ENCODE measurements at places on chromosomes 5 and 9. TPM values are rescaled to one million over a fixed set of nuclear protein-coding genes. Genes with fewer than 3 reads are reported as not detected.

DNA sequence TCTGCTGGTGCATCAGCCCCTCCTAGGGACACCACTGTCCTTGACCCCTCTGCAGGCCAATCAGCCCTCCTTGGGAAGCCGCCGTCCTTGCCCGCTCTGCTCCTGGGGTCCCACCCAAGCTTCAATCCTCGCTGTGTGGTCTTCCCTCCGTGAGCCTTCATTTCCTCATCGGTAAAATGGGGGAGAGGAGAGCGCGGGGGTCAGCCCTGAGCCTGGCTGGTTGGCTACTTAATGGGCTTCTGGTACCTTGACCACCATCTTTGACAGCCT, 12.7 kb upstream of the SLC2A6 start:
- peak; percentile 49 for DNase-seq

DNA sequence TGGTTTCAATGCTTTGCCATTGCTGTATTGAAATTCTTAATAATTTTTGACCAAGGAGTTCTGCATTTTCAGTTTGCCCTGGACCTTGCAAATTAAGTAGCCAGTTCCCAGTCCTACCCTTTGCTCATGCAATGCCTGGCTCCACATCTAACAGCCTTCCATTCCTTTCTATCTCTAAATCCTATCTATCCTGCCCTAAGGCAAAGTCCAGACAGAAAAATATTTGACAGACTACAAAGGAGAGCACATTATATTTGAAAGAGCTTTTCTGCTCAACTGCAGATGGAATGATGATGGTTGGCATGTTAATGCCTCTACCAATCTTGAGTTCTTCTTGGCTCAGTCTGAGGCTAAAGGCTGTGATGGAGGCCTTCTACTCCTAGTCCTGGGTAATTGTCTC, 15.5 kb downstream of the SLC22A4 start:
- no peak for DNase-seq

DNA sequence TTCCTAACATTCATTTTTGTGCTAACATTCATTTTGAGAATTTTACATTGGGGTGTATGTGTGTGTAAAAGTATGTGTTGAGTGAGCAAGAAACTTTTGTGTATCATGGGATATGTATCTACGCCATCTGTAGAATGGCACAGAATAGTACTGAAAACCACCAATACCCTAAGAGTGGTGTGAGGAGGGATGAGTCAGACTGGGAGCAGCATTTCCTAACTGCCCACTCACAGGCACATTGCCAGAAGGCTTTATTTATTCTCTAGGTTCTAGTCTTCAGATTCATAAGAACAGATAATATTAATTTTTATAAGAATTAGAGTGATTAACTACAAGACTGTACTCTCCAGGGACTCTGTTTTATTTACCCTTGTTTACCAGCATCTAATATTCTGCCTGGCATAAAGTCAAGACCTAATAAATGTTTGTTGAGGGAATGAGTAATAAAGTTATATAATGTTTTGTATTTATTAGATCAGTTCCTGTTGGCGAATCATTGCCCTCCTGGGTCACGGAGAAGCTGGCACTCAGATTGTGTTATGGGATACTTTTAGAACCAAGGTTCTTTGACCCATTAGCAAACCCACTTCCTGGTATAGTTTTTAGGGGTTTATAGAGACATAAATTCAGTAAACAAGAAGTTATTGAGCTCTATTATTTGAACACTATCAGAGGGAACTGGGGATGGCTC, 159.1 kb upstream of the PPP2R2B start:
- no peak for DNase-seq

LCN1 gene
- total RNA-seq = not detected

DNA sequence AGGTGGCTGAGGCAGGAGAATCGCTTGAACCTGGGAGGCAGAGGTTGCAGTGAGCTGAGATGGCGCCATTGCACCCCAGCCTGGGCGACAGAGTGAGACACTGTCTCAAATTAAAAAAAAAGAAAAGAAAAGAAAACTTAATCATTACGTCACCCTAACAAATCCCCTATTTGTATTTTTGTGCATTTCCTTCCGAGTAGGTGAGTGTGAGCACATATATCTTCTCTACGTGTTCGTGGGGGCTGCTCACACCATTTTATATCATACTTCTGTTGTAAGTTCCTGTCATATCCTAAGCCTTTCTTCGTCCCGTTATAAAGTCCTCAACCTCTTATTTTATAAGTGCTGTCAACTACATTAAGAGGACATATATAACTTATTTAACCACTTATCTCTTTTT, 41.9 kb upstream of the GRHPR start:
- DNase-seq = no peak

DNA sequence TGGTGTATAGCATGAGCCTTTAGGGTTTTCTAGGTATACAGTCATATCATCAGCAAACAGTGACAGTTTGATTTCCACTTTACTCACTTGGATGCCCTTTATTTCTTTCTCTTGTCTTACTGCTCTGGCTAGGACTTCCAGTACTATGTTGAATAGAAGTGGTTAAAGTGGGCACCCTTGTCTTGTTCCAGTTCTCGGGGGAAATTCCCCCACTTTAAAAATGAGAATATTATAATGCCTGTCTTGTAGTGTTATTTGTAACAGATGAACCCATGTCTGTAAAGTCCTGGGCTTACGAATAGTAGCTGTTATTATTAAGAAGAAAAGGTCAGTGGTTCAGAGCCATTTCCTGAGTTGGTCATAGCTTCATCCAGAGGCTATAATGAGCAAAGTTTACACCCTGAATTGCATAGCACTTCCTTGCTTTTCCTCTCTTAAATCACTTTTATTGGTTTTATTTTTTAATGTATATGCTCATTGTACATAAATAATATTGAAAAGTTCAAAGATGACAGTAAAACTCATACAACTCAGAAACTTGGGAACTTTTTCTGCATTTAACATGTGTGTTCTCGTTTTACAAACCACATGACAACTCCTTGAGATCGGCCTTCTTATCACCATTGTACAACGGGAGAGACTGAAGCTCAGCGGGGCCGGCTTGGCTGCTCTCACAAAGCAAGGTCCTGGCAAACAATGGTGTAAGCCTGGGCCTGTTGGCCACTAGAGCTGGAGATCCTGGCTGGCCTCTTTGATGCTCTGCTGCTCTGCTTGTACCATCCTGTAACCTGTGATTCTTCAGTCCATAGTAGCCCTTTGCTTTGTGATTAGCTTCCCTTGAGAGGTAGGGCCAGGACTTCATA, 85.2 kb downstream of the CYFIP2 start:
- no peak for DNase-seq

GRCh38 chr5:74126294-74126693, 500.3 kb downstream of the ARHGEF28 start:
- no peak for DNase-seq

GRCh38 chr5:131671409-131671808, 36.4 kb upstream of the RAPGEF6 start:
- no peak for DNase-seq

Measured in psoas muscle (tissue), 8 donors.